ENCODE measurements at places on chromosomes 1 and 21.

DNA sequence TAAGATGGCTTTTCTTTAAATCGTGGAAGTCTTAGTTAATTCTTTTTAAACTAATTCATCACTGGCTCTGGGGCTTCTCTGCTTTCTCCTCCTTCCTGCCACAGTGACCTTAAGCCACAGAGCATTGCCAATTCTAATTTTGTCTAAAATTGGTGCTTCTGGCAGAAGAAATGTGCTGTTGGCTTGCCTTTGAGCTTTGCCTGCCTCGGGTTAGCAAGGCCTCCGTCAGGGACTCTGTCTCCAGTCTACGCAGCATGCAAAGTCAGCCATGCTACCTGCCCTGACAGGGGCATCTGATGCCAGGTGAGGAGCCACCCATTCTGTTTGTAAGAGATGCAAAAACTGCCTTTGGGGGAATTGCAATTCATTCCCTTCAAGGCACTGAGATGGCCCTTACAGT, 25.2 kb downstream of the CLDN14 start:
- no peak for DNase-seq

DNA sequence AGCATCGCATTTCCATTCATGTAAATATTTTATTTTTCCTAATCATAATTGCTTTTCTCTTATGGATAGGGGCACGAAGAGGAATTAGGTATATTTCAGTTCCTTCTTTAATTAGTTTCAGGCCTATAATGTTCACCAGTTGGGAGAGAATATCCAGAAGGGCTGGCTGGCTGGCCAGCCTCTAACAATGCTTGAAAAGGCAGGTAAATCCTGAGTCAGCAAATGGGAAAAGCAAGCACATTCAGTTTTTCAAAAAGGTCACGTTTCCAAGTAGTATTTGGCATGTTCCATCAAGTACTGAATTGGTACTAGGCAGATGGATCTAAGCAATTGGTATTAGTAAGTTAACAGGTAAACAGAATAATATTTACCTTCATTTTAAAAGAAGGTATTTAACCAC, 8.0 kb downstream of the RAB29 start:
- no peak for DNase-seq

DNA sequence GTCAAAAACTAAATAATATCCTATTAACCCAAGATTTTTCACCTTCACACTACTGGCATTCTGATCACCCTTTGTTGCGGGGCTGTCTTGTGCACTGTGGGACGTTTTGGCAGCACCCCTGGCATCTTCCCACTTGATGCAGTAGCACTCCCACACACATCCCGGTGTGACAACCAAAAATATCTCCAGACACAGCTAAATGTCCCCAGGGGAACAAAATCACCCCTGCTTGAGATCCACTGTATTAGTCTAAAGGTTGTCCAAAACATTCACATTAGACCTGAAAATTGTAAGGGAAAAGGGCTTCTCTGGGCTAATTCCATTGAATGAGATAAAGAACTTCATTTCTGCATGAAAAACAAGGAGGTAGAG, 37.8 kb downstream of the PLEKHO1 start:
- no peak for DNase-seq

DNA sequence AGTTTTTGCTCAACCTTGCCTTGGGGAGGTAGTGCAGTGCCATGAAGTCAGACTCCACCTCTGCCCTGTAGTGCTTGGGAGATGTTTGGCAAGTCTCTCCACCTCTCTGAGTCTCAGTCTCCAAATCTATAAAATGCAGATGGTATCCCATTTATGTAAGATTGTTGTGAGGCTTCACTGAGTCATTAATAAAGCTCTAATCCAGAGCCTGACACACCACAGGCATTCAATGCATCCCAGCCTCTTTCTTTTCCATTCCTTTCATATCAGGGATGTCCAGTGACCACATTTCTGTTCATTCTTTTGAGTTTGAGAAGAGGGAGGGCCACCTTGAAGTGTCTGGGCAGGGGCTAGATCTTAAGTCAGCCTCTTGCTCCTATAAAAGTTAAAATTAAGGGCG, 37.6 kb upstream of the LMO4 start:
- DNase-seq, result no peak

DNA sequence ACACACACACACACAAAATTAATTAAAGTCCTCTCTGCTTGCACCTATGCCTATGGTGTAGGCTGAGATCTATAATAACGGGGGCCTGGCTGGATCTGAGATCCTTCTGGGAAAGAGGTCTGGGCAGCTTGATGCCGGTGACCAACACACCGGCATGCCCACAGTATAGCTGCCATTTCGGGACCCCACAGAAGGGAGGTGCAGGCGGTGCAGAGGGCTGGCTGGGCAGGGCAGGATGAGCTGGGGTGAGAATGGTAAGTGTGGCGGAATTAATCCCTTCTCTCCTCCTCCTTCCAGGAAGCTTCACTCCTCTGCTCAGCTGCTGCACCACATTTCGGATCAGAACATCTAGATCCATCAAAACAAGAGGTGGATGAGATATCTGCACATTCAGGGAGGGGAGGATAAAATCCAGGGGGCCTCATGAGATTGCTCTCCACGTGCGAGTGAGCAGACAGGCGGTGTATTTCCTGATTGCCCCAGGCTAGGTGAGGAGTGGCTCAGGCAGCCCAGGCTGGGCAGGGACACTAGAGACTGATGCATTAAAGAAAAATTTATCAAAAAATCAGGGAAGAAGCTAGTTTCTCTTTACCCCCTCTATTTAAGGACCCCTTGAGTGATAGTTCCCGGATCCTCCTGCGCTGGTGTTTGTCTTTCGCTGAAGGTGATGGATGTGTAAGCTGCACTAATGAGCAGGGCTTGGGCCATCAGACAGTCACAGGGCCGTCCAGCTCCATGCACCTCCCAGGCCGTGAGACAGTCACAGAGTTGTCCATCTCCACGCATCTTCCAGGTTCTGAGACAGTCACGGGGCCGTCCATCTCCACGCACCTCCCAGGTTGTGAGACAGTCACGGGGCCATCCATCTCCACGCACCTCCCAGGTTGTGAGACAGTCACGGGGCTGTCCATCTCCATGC, 449.9 kb downstream of the PTPRU start:
- no peak for DNase-seq

GRCh38 chr1:246761396-246761795, 37.2 kb downstream of the SCCPDH start:
- no peak for DNase-seq

DNA sequence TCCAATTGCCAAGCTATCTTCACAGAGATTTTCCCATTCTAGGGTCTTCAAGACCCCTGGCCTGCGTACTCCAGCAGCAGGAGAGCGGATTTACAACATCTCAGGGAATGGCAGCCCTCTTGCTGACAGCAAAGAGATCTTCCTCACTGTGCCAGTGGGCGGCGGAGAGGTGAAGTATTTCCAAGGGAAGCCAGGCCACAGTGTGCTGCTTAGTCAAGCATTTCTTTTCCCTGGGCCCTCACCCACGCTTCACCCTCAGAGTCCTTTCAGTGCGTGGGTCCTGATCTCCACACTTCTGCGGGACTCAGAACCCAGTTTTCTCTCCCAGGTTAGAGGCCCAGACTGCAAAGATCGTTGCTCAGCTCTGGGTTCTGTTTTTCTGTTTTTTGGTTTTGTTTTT, 13.1 kb downstream of the CDCA8 start:
- no peak for DNase-seq

- DNase-seq, result no peak
These were observed 385.9 kb downstream of the CAMTA1 start for GRCh38 chr1:7171168-7171567.

GRCh38 chr1:6127587-6128163, 52.4 kb downstream of the CHD5 start:
- DNase-seq, result peak; percentile 77

GRCh38 chr1:13494712-13495111, 19.1 kb downstream of the LRRC38 start:
- DNase-seq, result no peak

- DNase-seq, result no peak
These were observed 8.1 kb downstream of the MTHFR start for GRCh38 chr1:11797525-11798216.

DNA sequence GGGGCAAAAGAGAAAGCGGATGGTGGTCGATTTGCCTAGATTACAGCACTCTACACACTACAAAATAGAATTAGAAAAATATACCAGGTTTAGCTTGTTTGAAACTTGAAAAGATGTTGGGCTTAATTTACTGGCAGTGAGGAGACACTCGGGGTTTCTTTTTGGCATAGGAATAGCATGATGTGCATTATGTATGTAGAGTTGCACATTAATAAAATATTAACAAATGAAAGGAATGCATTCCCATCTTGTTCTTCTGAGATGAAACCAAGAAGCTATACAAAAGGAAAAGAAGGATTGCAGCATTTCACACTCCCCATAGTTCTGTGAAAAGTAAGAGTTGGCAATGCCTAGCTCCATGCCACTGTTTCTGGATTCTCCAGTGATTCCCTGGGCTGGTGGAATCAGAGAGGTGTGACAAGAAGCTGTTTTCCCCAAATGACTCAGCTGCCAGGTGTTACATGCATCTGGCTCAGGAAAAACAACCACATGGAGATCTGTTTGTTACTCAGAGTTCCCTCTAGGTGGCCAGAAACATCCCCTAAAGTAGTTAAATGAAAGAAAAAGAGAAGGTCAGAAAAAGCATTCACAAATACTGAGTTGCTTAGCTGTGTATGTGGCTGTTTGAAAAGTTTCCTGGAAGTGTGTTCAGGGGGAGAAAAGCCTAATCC, 115.6 kb downstream of the UCK2 start:
- no peak for DNase-seq

DNA sequence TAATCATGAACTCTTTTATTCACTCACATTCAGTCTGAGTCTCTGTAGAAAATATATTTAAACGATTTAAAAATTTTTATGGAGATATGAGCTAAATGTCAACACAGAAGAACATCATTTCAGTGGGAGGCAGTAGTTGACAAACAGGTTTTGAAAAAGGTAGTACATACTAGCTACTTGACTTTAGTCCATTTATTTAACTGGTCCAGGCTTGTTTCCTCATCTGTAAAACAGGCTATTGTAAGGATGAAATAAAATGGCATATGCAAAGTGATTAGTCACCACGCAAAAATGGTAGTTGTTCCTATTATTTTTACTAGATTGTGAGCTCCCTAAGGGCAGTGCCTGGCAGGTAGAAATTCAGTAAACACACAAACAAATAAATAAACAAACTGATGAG, 75.2 kb downstream of the NTPCR start:
- DNase-seq, result no peak

- no peak for DNase-seq
These were observed 40.6 kb upstream of the CYP2J2 start for GRCh38 chr1:59967141-59967697.

GRCh38 chr1:66332548-66332901, 201.4 kb upstream of the SGIP1 start:
- no peak for DNase-seq

DNA sequence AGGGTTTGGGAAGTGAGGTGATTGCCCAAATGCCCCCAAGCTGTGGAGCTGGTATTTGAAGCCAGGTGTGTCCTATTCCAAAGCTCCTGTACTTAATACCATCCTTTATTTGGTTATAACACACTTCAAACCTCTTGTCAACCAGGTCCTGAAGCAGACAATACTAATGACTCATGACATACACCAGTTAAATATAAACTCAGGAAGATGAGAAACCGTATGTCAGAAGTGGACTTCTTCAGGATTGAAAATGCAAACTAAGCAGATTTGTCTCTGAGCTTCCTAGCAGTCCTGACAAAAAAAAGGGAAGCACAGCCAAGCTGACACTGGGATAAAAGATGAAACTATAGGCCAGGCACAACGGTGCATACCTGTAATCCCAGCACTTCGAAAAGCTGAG, 70.6 kb downstream of the ALPL start:
- DNase-seq, result no peak

- DNase-seq, result no peak
These were observed 240.2 kb downstream of the ST6GALNAC3 start for GRCh38 chr1:76314730-76315129.

DNA sequence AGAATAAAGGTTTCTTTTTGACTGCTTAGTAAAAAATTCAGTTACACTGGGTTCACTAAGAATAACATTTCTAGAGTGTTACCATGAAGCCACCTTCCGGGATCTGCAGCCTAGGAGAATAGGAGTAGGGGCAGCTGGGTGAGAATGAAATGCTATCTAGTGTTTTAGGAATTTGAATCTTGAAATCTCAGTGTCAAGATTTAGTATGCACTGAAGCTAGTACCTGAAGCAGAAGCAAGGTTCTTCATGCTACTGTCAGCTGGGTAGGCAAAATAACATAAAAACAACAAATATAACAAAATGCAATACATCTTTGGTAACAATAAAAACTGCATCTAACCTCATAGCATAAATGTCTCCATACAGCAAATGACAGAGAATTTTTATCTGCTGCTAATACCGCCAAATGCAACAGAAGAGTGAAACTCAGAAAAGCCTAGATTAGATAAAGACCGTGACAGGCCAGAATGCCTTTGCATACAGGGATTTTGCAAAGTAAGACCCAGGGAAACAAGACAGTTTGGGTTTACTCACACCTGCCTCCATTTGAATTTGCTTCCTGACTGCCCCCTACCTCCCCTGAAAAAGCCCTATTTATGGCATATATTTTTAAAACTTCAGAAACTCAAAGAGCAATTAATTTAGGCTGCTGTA, 58.2 kb downstream of the GADD45A start:
- no peak for DNase-seq
